ENCODE measurements at places on chromosomes 13 and 19. TPM values are rescaled to one million over a fixed set of nuclear protein-coding genes. Genes with fewer than 3 reads are reported as not detected.

DNA sequence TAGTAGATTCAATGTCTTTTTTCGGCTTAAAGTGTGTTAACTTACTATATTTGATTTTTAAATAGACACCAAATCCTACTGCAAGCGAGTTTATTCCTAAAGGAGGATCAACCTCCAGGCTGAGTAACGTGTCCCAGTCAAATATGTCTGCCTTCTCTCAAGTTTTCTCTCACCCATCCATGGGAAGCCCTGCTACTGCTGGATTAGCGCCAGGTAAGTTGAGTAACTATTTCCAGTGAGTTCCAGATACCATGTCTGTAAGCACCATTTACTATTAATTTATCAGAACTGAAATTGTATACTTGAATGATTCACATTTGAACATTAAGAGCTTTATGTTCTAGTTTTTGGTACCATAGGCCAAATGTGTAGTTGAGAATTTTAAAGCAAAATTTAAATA lies 81.8 kb downstream of the PAN3 start:
- no peak for DNase-seq

DNA sequence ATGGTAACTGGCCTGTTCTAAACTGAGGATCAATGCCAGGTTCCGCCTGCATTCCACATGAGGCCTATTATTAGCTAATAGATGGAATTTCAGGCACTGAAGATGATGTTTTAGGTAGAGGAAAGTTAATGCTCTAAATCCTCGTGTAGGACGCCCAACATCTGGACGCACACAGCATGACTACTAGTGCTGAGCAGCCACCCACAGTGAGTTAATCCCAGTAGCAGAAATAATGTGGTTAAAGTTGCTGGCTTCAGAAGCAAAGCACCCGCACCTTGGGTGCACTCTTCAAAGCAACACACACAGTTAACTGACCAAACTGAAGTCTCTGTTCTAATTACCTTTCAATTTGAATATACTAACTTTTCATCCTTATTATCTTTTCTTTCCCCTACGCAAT lies 150.6 kb downstream of the DIAPH3 start:
- no peak for DNase-seq

DNA sequence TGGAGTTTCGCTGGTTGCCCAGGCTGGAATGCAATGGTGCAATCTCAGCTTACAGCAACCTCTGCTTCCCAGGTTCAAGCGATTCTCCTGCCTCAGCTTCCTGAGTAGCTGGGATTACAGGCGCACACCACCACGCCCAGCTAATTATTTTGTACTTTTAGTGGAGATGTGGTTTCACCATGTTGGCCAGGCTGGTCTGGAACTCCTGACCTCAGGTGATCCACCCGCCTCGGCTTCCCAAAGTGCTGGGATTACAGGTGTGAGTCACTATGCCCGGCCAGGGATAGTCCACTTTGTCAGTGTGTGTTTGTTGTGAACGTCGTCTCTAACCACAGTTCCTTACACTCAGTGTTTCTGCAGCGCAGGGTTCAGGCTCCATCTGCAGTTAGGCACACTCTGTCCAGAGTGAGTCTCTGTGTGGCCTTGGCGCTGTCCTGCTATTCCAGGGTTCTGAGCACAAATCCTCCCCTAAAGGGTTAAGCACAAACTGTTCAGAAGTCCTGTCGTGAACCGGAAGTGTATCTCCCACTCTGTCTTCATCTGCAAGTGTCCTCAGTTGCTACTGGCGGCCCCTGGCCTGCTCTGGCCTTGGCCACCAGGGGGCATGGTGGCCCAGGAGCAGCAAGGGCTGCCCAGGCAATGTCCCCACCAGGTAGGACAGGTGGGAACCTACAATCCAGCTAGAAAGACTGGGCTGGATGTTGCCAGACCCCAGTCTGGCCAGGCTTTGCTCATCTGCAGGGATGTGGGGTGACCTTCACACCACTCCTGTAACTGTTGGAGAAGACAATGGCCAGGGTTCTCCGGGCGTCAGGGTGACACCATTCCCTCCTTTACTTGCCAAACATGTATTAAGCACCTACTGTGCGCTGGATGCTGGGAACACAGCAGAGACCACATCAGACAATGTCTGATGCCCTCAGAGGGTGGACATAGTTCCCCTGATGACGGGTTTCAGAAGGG lies 38.8 kb upstream of the GATAD2A start:
- no peak for DNase-seq

- no peak for DNase-seq
Measured at GRCh38 chr13:25291691-25292090, 4.4 kb upstream of the MTMR6 start.

DNA sequence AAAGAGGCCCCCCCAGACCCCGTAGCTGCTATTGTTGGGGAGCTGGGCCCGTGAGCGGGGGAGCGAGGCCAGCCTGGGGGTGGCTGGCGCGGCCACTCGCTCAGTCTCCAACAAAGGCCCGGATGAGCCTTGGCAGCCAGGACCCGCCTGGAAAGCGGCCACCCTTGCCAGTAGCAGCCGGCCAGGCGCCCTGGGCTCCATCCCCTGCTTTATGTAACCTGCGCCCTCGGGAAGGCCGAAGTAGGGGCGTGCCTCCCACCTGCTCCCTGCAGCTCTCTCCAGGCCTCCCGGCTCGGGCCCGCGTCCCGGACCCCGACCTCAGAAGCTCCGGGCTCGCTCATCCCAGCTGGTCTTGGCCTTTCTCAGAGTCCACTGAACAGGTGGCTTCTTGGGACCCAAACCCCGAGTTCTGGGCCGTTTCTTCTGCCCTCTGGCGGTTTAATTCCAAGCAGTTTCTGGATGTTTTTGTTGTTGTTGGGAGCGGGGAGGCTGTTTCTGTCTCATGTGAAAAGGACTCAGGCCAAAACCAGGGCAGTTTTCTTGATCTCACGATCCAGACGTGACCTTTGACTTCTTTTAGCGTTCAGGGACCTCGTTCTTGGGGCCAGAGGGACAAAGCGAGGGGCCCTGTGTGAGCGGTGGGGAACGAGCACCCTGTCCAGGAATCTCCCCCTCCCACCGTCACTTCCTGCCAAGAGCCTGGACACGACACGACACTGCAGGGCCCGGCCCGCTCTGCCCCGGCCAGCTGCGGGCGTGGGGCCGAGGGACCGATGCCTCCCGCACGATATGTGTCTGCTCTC lies 1.2 kb downstream of the CDC34 start:
- no peak for DNase-seq

The LONP1 gene
- total RNA-seq: 60.0 TPM

The BST2 gene
- 151 TPM for total RNA-seq

The PSG3 gene
- total RNA-seq: not detected

All from ascending aorta (tissue), 2 donors.